Heart left ventricle (tissue), 16 donors: ENCODE measurements at places on chromosomes 13 and 19. TPM values are rescaled to one million over a fixed set of nuclear protein-coding genes. Genes with fewer than 3 reads are reported as not detected.

Gene DEDD2
- total RNA-seq: 18.0 TPM

Gene NLRP4
- not detected for total RNA-seq

Gene CBLC
- not detected for total RNA-seq

Gene OR10H1
- total RNA-seq: not detected

Gene SMIM44
- total RNA-seq: not detected

GRCh38 chr13:78881751-78882150, 222.8 kb upstream of the OBI1 start:
- H3K27me3 ChIP-seq: no peaks in the 10 kb centered on the region
- H3K4me1 ChIP-seq: no peaks in the 10 kb centered on the region
- H3K36me3 ChIP-seq: no peaks in the 10 kb centered on the region
- no peak overlapping the region for H3K4me3 ChIP-seq
- no peak overlapping the region for H3K27ac ChIP-seq

- DNase-seq: no peak
- H3K4me3 ChIP-seq: no peak overlapping the region
- H3K36me3 ChIP-seq: no peaks in the 10 kb centered on the region
Observed at GRCh38 chr19:27734496-27735220, 1478.3 kb downstream of the UQCRFS1 start.

DNA sequence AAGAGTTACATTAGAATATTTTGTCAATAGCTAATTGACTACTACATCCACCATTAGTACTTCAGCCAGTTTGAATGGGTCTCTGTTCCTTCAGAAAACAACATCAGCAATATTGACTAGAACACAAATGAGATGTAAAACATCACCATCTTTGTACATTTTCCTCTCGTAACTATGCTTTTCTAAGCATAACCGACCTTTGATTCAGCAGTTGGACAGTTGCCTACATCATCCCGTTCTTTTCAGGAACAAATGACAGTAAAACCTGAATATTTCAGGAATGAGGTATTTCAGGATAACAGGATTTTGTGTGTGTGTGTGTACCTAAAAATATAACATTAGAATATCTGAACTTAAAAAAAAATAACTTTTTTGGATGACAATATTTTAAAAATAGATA, 60.9 kb downstream of the STARD13 start:
- H3K4me3 ChIP-seq: no peak overlapping the region
- H3K27ac ChIP-seq: no peak overlapping the region
- peaks cover 29% of the 10 kb centered on the region for H3K4me1 ChIP-seq
- H3K27me3 ChIP-seq: no peaks in the 10 kb centered on the region

DNA sequence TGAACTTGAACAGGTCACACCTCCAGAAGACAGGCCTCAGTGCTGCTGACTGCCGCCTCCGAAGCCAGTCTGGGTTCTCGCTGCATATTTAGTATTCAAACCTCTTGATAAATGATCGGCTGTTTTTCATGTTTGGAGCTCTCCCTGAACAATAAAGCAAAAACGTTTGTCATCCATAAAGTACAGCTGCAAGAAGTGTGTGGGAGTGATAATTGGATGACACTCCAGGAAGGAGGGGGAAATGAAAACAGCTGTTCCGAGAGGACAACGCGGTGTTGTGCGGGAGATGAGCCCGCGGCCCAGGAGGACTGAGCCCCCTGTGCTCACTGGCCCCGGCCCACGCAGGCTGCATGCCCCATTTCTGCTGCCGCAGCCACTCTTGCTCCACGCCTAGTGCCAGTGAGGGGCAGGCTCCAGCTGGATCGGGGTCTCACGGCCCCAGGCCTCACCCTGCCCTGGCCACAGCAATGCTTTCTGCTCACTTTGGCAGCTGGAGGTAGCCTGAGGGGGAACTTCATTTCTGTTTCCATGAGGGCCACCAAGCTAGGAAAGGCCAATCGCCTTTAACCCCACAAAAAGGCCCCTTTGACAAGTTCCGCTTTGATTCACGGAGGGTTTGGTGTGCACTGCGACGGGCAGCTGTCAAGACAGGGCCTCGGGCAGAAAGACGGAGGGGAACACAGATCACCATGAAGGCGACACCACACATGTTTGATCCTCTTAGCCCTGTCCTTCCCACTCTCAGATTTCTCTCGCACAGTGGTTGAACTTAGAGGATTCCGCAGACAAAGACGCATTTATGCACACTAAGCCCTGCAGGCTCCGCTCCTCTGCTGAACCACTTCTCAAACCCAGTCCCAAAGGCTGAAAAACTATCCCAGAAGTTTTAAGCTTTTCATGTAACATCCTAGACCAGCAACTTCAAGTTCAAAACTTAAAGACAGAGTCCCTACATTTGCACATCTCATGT, 537.6 kb downstream of the EFNB2 start:
- no peak overlapping the region for H3K27ac ChIP-seq
- no peaks in the 10 kb centered on the region for H3K36me3 ChIP-seq
- no peak for DNase-seq
- no peaks in the 10 kb centered on the region for H3K27me3 ChIP-seq

DNA sequence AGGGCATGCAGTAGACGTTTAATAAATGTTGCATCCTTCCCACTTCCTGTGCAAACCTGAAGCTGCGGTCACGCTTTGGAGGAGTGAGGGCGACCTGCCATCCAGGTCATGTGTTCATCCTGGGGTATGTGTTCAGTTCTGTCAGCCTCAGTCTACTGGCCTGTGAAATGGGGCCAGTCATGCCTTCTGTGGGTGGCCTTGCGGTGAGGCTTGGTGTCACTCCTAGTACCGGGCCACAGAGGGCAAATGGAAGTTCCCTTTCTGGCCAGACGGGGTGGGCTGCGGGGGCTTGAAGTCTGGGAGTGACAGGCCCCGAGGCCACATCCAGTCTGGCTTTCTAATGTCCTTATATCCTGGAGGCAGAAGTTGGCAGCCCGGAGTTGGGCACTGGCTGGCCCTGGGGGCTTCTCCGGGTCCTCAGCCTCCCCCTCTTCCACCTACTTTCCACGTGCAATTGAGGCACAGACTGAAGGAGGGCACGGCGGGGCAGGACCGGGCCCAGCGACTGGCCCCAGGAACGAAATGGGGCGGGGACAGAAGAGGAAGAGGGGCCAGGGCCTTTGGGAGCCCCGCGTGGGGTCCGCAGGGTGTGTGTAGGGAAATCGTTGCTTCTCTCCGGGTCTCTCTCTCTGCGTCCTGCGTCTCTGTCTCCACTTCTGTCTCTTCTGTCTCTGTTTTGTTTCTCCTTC, 11.1 kb downstream of the PDE4A start:
- H3K4me1 ChIP-seq: peaks cover 21% of the 10 kb centered on the region
- H3K4me3 ChIP-seq: peak overlapping the region; percentile 68
- no peaks in the 10 kb centered on the region for H3K27me3 ChIP-seq
- DNase-seq: no peak

- DNase-seq: no peak
- H3K4me3 ChIP-seq: peak overlapping the region; percentile 60
- peaks cover 23% of the 10 kb centered on the region for H3K4me1 ChIP-seq
Observed at GRCh38 chr13:20161951-20162300, 1.1 kb upstream of the GJA3 start.

GRCh38 chr19:41876847-41877832, at the start of gene CD79A:
CD79A (plus strand) TSS chr19:41877279; CDS start chr19:41877305, 26 bp downstream.
- H3K36me3 ChIP-seq: no peaks in the 10 kb centered on the region
- no peak for DNase-seq
- H3K4me3 ChIP-seq: no peak within 1 kb of the TSS

GRCh38 chr19:38125238-38125637, 98.8 kb downstream of the DPF1 start:
- no peaks in the 10 kb centered on the region for H3K27me3 ChIP-seq
- H3K4me3 ChIP-seq: no peak overlapping the region
- no peaks in the 10 kb centered on the region for H3K36me3 ChIP-seq
- DNase-seq: no peak
- no peaks in the 10 kb centered on the region for H3K4me1 ChIP-seq

GRCh38 chr13:46757640-46758039, 39.3 kb downstream of the ESD start:
- no peak for DNase-seq
- no peaks in the 10 kb centered on the region for H3K4me1 ChIP-seq
- no peak overlapping the region for H3K27ac ChIP-seq
- no peaks in the 10 kb centered on the region for H3K27me3 ChIP-seq
- H3K36me3 ChIP-seq: no peaks in the 10 kb centered on the region

DNA sequence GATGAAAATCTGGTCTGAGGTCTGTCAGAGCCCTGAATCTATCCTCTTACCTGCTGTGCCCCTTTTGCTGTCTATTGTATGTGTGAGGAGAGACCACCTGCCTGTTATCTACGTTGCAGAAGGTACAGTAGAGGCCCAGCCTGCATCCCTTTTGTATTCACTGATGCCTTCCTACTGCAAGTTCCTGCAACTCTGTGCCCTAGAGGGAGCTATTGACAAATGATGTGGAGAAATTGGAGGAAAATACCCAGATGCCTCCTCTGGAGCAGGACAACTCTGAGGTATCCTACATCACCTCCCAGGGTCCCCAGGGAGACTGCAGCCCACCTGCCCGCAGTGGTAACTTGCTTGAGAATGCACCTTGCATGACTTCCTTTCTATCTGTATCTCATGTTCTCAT, 33.7 kb downstream of the SIAH3 start:
- no peaks in the 10 kb centered on the region for H3K36me3 ChIP-seq
- H3K27ac ChIP-seq: no peak overlapping the region
- H3K27me3 ChIP-seq: no peaks in the 10 kb centered on the region
- no peaks in the 10 kb centered on the region for H3K4me1 ChIP-seq
- no peak overlapping the region for H3K4me3 ChIP-seq

- peaks cover 3% of the 10 kb centered on the region for H3K36me3 ChIP-seq
- no peak for DNase-seq
- no peaks in the 10 kb centered on the region for H3K27me3 ChIP-seq
- H3K4me3 ChIP-seq: no peak overlapping the region
- no peak overlapping the region for H3K27ac ChIP-seq
Observed at GRCh38 chr13:100461309-100462030, 127.1 kb downstream of the GGACT start.

DNA sequence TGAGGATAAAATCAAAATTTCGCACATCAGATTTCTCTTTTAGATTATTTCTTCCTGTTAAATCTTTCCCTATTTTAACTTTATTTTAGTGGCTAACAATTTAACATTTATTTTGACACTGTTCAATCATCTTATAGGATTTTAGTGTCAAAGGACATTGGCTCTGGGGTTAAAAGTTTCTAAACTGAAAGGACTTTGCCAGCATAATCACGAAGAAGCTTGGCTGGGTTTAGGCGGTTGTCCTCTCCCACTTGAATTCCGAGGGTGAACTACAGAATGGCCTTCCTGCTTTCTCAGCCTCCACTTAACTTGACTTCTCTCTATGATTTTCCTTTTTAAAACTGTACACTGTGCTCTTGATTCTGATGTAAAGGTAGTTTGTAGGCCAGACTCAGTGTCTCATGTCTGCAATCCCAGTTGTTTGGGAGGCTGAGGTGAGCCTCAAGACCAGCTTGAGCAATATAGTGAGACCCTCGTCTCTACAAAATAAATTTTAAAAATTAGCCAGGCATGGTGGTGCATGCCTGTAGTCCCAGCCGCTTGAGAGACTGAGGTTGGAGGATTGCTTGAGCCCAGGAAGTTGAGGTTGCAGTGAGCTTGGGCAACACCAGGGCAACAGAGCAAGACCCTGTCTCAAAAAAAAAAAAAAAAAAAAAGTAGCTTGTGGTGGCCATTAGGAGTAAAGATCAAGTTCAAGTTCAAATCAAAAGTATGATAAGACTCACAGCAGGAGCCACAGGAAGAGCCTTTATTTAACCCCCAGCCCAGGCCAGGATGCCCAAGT, 54.8 kb upstream of the KATNAL1 start:
- DNase-seq: no peak
- no peak overlapping the region for H3K27ac ChIP-seq
- H3K4me1 ChIP-seq: no peaks in the 10 kb centered on the region
- H3K36me3 ChIP-seq: no peaks in the 10 kb centered on the region
- H3K4me3 ChIP-seq: no peak overlapping the region

GRCh38 chr19:7869453-7869909, 4.7 kb downstream of the PRR36 start:
- peaks cover 20% of the 10 kb centered on the region for H3K27me3 ChIP-seq
- no peak for DNase-seq
- peaks cover 11% of the 10 kb centered on the region for H3K4me1 ChIP-seq
- H3K27ac ChIP-seq: no peak overlapping the region
- no peaks in the 10 kb centered on the region for H3K36me3 ChIP-seq

DNA sequence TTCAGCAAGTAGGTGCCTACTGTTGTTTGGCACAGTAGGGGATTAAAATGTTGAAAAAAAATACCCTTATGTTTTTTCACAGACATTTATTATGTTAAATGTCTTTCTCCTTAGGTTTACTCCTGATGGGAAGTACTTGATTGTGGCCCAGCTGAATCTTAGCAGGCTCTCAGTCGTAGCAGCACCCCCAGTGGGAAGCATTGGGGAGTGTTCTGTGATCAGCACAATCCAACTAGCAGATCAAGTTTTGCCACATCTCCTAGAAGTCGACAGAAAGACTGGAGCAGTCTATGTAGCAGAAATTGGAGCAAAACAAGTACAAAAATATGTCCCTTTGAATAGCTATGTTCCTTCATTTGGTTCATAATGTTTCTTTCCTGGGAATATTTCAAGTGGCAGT, 9.3 kb downstream of the NHLRC3 start:
- H3K36me3 ChIP-seq: peaks cover 15% of the 10 kb centered on the region
- no peak overlapping the region for H3K4me3 ChIP-seq
- no peak overlapping the region for H3K27ac ChIP-seq

- no peak overlapping the region for H3K4me3 ChIP-seq
- peaks cover 40% of the 10 kb centered on the region for H3K4me1 ChIP-seq
- DNase-seq: no peak
- peaks cover 7% of the 10 kb centered on the region for H3K36me3 ChIP-seq
Observed at GRCh38 chr13:32209652-32210051, 105.5 kb downstream of the ZAR1L start.

- no peaks in the 10 kb centered on the region for H3K27me3 ChIP-seq
- H3K4me3 ChIP-seq: no peak overlapping the region
- H3K4me1 ChIP-seq: no peaks in the 10 kb centered on the region
- peaks cover 80% of the 10 kb centered on the region for H3K36me3 ChIP-seq
- DNase-seq: no peak
Observed at GRCh38 chr19:16420336-16420676, 51.5 kb downstream of the EPS15L1 start.

DNA sequence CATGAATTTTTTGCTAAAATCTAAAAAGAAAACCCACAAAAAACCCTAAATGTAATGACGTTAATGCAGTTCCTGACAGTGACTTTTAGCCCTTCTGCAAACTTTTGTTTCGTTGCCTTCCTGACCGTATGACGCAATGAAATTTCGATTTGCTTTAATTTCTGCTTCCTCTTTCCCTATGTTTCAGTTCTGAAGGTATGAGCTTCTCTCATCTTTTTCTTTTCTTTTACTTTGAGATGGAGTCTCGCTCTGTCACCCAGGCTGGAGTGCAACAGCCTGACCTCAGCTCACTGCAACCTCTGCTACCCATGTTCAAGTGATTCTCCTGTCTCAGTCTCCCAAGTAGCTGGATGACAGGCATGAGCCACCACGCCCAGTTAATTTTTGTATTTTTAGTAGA, 6.1 kb upstream of the LILRA5 start:
- no peak overlapping the region for H3K4me3 ChIP-seq
- H3K27me3 ChIP-seq: peaks cover 22% of the 10 kb centered on the region
- no peak for DNase-seq
- no peaks in the 10 kb centered on the region for H3K36me3 ChIP-seq
